ENCODE measurements at places on chromosomes 16 and 17. TPM values are rescaled to one million over a fixed set of nuclear protein-coding genes. Genes with fewer than 3 reads are reported as not detected.

DNA sequence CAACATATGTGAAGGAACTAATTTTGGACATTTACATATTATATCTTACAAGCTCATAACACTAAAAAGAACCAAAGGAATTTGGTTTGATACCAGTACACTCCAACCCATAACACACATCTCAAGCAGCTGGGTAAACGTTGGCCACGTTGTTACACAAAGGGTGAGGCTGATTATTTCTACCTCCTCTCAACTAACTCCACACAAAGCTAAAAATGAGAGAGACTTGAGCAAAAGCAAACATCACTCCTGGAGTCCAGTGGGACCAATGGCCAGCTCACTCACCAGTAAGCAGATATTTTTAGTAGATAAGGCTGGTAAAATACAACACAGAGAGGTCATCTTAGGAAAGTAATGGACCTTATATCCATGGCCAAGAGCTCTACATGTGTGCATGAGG is 207.6 kb downstream of the MRTFB start:
- no peaks in the 10 kb centered on the region for H3K4me1 ChIP-seq
- H3K36me3 ChIP-seq = no peaks in the 10 kb centered on the region
- no peak overlapping the region for H3K4me3 ChIP-seq
- no peak overlapping the region for H3K27ac ChIP-seq
- no peaks in the 10 kb centered on the region for H3K27me3 ChIP-seq

DNA sequence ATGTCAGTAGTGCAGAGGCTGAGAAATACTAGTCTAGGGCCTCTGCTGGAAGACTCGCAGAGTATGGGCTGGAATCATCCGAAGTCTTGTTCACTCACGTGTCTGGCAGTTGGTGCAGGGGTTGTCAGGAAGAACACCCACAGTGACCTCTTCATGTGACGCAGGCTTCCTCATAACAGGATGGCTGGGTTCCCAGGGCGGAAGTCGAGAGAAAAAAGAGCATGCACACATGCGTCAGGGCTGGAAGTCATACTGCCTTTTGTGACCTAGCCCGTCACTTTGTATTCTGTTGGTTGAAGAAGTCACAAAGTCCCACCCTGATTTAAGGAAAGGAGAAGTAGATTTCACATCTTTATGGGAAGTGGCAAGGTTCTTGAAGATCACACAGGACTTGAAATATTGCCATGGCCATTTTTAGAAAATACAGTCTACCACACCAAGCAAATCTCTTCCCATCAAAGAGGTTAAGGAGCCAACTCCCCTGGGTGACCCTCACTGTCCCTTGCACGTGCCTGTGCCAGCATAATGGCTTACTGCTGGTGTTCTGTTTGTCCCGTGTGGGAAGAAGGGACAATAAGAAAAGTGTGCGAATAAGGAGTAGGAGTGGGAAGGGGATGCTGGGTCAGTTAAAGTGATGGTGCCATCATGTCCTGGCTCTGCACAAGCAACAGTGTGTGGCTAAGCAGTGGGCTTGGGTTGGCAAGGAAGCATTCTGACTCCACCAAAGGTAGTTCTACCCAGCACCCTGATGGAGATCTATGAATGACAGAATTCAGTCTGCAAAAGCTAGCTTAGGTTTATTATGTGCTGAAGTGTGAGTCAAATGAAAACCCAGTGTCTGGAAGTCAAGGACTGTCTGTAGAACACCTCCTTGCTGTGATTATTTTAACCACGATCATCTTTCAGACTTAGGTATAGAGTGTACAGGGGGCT is 28.1 kb downstream of the HEATR3 start:
- no peaks in the 10 kb centered on the region for H3K36me3 ChIP-seq
- H3K27ac ChIP-seq = peak overlapping the region; percentile 34
- peaks cover 11% of the 10 kb centered on the region for H3K4me1 ChIP-seq
- peak; percentile 16 for DNase-seq
- no peaks in the 10 kb centered on the region for H3K27me3 ChIP-seq

- no peaks in the 10 kb centered on the region for H3K4me1 ChIP-seq
- H3K27ac ChIP-seq = no peak overlapping the region
- no peaks in the 10 kb centered on the region for H3K27me3 ChIP-seq
Measured at GRCh38 chr16:17607075-17607509, 136.3 kb upstream of the XYLT1 start.

DNA sequence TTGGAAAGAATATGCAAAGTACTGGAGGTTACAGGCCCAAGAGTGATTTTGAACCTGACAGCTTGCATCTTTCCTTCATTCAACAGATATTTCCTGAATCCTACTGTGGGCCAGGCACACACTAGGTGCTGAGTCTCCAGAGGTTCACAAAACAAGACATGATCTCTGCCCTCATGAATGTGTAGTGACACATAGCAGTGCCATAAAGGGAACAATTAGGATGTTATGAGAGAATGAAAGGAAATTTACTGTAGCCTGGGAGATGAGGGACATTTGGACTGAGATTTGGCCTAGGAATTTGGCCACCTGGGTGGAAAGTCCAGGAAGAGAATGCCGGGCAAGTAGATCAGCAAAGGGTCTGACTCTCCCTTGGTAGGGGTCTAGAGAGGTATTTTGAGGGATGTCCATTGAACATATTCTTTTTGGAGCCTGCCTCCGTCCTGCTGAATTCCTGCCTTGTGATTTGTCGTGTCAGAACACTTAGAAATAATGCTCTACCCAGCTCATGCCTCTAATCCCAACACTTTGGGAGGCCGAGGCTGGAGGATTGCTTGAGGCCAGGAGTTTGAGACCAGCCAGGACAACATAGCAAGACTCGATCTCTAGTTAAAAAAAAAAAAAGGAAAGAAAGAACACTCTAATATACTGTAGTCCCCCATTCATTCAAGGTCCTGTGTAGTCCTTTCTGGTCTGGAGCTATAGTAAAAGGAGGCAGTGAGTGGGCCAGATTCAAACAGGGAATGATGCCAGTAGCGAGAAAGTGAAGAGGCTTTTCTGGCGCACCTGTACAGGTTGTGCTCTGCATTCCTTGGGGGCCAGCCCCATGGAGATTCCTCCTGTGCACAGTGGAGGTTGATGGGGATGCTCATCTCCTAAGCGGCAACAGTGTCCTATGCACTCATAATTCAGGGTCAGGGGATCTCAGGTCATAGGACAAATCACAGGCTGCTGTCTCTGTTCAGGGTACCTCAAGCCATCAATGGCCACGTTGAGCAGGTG is 90.6 kb upstream of the CLEC18A start:
- no peaks in the 10 kb centered on the region for H3K27me3 ChIP-seq
- H3K27ac ChIP-seq = no peak overlapping the region
- no peaks in the 10 kb centered on the region for H3K36me3 ChIP-seq

DNA sequence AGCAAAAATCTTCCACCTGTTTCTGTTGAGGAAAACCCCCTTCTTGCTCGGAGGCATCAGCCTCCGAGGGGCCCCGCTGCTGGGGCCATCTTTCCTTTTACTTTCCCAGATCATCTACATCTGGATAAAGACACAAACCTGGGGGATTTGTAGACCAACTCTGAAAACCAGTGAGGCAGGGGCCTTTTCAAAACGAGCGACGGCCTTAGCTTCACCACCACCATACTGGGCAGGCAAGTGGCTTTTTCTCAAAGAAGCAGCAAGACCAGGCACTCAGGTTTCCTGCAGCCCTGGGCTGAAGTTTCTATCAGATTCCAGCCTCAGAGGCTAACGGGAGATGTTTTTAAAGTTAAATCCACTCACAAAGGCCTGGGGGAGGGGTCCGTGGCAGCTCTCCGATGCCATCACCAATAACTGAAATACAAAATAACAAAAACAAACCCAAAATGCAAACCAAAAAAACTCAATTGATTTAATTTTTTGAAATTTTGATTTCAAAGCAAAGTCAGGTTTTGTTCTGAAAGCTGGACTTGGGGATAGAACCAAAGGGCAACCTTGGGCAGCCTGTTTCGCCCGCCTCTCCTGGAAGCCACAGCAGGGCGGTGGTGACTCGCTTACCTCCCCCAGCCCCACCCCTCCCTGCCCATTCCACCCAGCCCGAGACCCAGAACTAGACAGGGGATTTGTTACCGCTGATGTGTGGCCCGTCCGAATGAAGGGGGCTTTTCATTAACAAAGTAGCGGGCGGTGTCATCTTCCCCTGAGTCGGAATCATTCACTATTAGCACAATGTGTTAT is 55.8 kb downstream of the SALL1 start:
- DNase-seq = no peak
- H3K4me3 ChIP-seq = no peak overlapping the region
- peaks cover 12% of the 10 kb centered on the region for H3K27me3 ChIP-seq
- no peaks in the 10 kb centered on the region for H3K4me1 ChIP-seq

GRCh38 chr16:5928476-5929065 is 831.0 kb upstream of the EEF2KMT start:
- no peak overlapping the region for H3K27ac ChIP-seq
- no peaks in the 10 kb centered on the region for H3K4me1 ChIP-seq
- no peaks in the 10 kb centered on the region for H3K27me3 ChIP-seq
- H3K4me3 ChIP-seq = no peak overlapping the region
- H3K36me3 ChIP-seq = no peaks in the 10 kb centered on the region

DNA sequence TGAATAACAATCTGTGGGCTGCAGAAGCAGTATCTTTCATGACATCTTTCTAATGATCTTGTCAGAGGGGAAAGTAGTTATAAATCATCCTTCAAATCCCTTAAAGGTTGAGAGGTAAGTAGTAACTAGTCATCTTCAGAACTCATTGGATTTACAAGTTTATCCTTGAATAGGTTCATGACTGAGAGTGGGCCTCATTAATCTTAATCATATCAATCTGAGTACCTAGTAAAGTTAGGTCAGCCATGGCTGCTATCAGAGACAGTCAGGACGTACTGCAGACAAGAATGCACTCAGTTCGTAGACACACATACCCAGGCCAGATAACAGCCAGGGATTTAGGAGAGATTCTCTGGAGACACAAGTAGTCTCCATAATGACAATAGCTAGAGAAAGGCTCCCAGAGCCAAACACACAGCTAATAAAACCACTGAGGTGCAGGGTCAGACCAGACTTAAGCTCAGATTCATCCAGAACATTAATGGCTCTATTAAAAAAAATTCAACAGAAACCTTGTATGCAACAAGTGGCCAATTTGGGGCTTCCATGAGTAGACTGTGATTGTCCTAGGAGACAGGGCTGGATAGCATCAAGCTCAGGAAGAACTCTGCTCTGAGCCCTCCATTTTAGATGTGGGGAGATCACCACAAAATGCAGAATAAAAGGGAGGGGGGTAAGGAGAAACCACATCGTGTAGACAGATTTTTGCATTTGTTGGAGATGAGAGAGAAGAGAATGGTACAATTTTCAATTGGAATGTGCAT is 65.8 kb downstream of the TBX4 start:
- H3K36me3 ChIP-seq = no peaks in the 10 kb centered on the region
- H3K4me3 ChIP-seq = no peak overlapping the region
- H3K27me3 ChIP-seq = peaks cover 19% of the 10 kb centered on the region
- no peak overlapping the region for H3K27ac ChIP-seq
- H3K4me1 ChIP-seq = no peaks in the 10 kb centered on the region
- DNase-seq = no peak

- peak; percentile 98 for DNase-seq
- peak overlapping the region; percentile 52 for H3K27ac ChIP-seq
- H3K27me3 ChIP-seq = no peaks in the 10 kb centered on the region
- peak overlapping the region; percentile 87 for H3K4me3 ChIP-seq
Measured at GRCh38 chr16:2905241-2905987, 6.3 kb upstream of the FLYWCH1 start.

DNA sequence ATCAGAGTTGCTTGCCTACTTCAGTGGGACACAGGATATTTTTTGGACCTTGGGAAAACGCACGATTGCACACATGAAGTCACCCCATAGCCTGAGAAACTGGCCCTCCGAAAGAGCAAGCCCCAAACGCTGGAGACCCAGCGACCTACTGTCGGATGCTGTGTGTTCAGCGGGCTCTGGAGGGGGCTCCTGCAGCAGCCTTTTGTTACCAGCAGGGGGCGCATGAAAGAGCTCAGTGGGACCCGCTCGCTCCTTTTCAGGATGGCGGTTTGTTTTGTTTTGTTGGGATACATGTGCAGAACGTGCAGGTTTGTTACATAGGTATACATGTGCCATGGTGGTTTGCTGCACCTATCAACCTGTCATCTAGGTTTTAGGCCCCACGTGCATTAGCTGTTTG is 28.4 kb downstream of the MYH3 start:
- H3K27ac ChIP-seq = no peak overlapping the region
- no peaks in the 10 kb centered on the region for H3K36me3 ChIP-seq
- H3K4me1 ChIP-seq = no peaks in the 10 kb centered on the region

GRCh38 chr17:53150101-53150698 is 672.5 kb upstream of the KIF2B start:
- no peaks in the 10 kb centered on the region for H3K36me3 ChIP-seq
- no peak overlapping the region for H3K27ac ChIP-seq
- no peak for DNase-seq
- no peaks in the 10 kb centered on the region for H3K27me3 ChIP-seq
- H3K4me1 ChIP-seq = no peaks in the 10 kb centered on the region

Gene SLC22A31
- total RNA-seq = 0.58 TPM

Gene CALB2
- 4.2 TPM for total RNA-seq

Gene SLFN13
- total RNA-seq = 2.7 TPM

Gene DNAH3
- total RNA-seq = not detected

Gene TMEM98
- 59.6 TPM for total RNA-seq

Measured in astrocyte (in vitro differentiated cells and primary cell).